ENCODE measurements at places on chromosomes 11 and 22. TPM values are rescaled to one million over a fixed set of nuclear protein-coding genes. Genes with fewer than 3 reads are reported as not detected.

DNA sequence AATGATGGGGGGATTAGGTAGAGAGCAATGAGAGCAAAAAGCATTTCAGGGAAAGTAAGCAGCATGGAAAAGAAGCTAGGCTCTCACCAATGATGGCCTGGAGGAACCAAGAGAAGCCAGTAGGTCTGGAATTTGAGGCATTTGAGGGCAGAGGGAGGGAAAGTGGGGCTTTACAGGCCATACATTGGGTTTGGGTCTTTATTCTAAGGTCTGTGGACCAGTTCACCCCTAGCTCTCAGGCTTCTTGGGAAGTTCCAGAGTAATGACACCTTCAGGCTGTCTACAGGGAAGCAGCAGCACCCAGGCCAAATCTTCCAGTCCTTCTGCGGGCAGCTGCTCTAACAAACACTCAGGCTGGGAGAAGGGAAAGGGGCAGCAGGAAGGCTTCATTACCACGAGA lies 29.4 kb downstream of the ARFGAP2 start:
- peaks cover 38% of the 10 kb centered on the region for H3K4me1 ChIP-seq
- no peaks in the 10 kb centered on the region for H3K27me3 ChIP-seq
- DNase-seq, result no peak
- H3K27ac ChIP-seq, result no peak overlapping the region

SLCO2B1 gene
- 5.6 TPM for total RNA-seq

- H3K27ac ChIP-seq, result no peak overlapping the region
- H3K36me3 ChIP-seq, result no peaks in the 10 kb centered on the region
- no peak overlapping the region for H3K4me3 ChIP-seq
- no peaks in the 10 kb centered on the region for H3K27me3 ChIP-seq
Observed at GRCh38 chr11:75499423-75500190, 26.1 kb downstream of the GDPD5 start.

GRCh38 chr11:9206496-9206895 lies 58.7 kb downstream of the DENND5A start:
- no peak for DNase-seq
- H3K27me3 ChIP-seq, result no peaks in the 10 kb centered on the region
- H3K27ac ChIP-seq, result no peak overlapping the region
- H3K4me3 ChIP-seq, result no peak overlapping the region

- no peak for DNase-seq
- H3K36me3 ChIP-seq, result no peaks in the 10 kb centered on the region
- peak overlapping the region; percentile 95 for H3K4me3 ChIP-seq
- H3K4me1 ChIP-seq, result peaks cover 16% of the 10 kb centered on the region
Observed at GRCh38 chr11:75815345-75816168, 547 bp downstream of the UVRAG start.

MAP6 gene
- 4.3 TPM for total RNA-seq

DNA sequence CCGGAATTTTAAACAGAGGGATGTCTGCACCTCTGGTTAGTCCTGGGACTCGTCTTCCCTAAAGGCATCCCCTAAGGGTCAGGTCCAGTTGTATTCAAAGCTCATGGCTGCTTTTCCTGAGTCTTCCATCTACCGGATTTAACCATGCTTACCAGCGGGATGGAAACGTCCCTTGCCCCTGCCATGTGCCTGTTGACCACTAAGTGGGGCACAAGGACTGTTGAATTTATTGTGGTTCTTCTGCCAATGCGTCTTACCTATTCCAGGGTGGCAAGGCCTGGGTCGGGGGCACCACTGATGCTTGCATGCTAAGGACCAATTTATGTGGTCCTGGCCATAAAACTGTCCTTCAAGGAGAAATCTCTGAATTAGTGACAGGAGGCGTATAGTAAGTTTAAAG lies 25.6 kb downstream of the ANKRD42 start:
- DNase-seq, result no peak
- no peaks in the 10 kb centered on the region for H3K36me3 ChIP-seq
- no peak overlapping the region for H3K27ac ChIP-seq
- no peak overlapping the region for H3K4me3 ChIP-seq
- H3K27me3 ChIP-seq, result peaks cover 11% of the 10 kb centered on the region

KRTAP5-2 gene
- total RNA-seq, result not detected

MAJIN gene
- not detected for total RNA-seq

DNA sequence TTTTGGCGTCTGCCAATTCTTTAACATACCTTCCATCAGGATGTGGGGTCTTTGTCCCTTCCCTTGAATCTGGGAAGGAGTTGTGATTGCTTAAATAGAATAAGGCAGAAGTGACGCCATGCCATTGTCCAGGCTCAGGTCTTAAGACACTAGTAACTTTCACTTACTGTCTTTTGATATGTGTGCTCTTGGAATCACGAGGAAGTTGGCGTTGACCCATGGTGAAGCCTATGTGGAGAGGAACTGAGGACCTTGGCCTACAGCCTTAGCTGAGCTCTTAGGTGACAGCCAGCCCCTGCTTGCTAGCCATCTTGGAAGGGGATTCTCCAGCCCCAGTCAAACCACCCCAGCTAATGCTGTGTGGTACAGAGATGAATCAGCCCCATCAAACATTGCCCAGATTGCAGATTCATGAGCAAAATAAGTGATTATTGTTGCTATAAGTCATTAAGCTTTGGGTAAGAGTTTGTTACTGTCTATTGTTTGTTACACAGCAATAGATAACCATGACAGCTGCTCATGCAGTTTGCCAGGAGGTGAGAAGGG lies 17.6 kb upstream of the CLPB start:
- H3K36me3 ChIP-seq, result no peaks in the 10 kb centered on the region
- DNase-seq, result no peak
- peaks cover 9% of the 10 kb centered on the region for H3K27me3 ChIP-seq
- no peak overlapping the region for H3K4me3 ChIP-seq

DNA sequence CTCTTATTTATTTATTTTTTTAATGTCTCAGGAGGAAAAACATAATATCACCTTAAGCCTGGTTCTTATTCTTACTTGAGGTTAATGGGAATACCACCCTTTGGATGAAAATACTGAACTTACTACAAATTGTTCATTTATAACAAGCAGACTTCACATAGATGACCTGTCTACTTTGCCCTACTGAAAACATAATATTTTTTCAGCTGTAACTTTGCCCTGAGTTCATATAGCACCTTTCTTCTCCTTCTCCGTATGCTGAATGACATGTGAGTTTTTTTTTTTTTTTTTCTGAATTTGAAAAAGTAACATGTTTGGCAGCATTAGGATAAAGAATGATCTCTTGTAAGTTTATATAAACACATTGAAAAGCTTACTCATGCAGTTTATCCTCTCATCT lies 186.8 kb downstream of the TMEM135 start:
- no peaks in the 10 kb centered on the region for H3K36me3 ChIP-seq
- peaks cover 9% of the 10 kb centered on the region for H3K4me1 ChIP-seq
- no peak overlapping the region for H3K4me3 ChIP-seq
- no peaks in the 10 kb centered on the region for H3K27me3 ChIP-seq
- no peak overlapping the region for H3K27ac ChIP-seq

SORL1 gene
- total RNA-seq, result 39.0 TPM

DNA sequence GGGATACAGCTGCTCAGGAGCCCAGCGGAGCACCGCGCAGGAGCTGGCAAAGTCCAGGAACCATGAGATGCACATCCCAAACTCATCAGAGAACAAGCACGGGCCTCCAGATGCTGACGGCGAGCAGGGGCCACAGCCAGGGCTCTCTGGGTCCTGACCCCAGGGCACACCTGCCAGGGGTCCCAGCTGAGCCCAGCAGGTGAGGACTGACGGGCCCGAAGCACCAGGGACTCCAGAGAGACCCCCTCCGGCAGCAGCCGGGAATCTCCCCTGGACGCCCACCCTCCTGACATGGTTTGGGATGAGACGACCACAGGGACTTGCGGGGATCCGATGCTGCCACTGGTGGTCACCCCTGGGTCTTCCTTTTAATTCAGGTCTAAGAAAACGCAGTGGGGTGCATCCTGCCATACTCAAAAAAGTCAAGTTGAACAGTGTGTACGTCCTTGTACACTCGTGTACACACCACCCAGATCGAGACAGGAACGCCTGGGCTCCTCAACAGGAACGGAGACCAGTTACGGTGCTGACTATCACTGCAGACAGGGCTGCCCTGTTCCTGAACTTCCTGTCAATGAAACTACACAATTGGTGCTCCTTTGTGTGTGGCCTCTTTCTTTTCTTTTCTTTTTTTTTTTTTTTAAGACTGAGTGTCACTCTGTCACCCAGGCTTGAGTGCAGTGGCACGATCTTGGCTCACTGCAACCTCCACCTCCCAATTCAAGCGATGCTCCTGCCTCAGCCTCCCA lies 21.9 kb downstream of the TTLL8 start:
- no peak overlapping the region for H3K27ac ChIP-seq
- peaks cover 5% of the 10 kb centered on the region for H3K27me3 ChIP-seq
- no peaks in the 10 kb centered on the region for H3K36me3 ChIP-seq
- H3K4me3 ChIP-seq, result no peak overlapping the region
- H3K4me1 ChIP-seq, result no peaks in the 10 kb centered on the region

DNA sequence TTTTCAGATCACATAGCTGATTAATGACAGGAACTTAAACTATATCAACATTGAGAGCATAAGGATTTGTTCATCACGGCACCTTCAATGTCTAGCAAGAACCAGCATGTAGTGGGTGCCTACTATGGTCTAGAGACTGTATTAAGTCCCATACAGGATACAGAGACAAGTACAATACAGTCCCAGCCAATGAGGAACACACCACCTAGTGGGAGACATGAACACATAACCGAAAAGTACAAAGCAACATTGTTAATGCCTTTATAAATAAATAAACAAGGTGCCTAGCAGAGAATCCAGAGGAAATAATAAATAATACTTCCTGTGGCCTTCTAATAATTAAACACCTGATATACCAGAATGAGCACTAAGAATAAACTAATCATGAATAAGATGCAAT lies 87.7 kb upstream of the OPCML start:
- H3K4me1 ChIP-seq, result no peaks in the 10 kb centered on the region
- H3K4me3 ChIP-seq, result no peak overlapping the region
- DNase-seq, result no peak
- H3K27me3 ChIP-seq, result peaks cover 7% of the 10 kb centered on the region

DNA sequence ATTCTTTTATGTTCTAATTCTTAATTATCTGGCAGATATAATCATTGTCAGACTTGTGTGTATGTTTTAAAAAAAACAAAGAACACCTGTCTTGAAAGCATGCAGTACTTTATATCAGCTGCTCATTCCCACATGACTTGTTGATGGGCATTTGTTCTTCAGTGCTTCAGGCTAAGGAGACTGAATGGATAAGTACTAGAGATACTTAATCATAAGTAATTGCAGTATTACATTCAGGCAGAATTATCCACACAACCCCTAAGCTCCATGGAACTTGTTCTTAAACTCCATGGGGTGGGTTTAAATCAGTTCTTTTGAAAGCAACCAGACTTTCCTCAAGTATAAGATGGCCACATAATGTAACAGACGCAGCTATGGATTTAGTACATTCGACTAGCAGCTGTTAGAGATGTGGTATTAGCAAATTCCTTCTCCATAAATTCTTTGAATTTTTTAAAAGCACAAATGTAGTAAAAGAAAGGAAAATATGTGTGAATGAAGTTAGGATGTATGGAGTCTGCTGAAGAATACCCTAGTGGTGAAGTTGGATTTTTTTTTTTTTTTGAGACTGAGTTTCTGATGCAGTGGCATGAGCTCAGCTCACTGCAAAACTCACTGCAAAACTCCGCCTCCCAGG lies 3.0 kb downstream of the JAM3 start:
- H3K4me3 ChIP-seq, result no peak overlapping the region
- DNase-seq, result no peak
- peaks cover 20% of the 10 kb centered on the region for H3K4me1 ChIP-seq
- H3K27me3 ChIP-seq, result peaks cover 52% of the 10 kb centered on the region
- H3K27ac ChIP-seq, result no peak overlapping the region

- no peak overlapping the region for H3K4me3 ChIP-seq
- peaks cover 9% of the 10 kb centered on the region for H3K4me1 ChIP-seq
- DNase-seq, result no peak
- no peak overlapping the region for H3K27ac ChIP-seq
- no peaks in the 10 kb centered on the region for H3K36me3 ChIP-seq
- peaks cover 7% of the 10 kb centered on the region for H3K27me3 ChIP-seq
Observed at GRCh38 chr11:16191212-16191867, 165.0 kb downstream of the SOX6 start.

DGCR6 gene
- total RNA-seq, result 5.0 TPM
